ENCODE measurements at places on chromosomes 13 and 19. TPM values are rescaled to one million over a fixed set of nuclear protein-coding genes. Genes with fewer than 3 reads are reported as not detected.

DNA sequence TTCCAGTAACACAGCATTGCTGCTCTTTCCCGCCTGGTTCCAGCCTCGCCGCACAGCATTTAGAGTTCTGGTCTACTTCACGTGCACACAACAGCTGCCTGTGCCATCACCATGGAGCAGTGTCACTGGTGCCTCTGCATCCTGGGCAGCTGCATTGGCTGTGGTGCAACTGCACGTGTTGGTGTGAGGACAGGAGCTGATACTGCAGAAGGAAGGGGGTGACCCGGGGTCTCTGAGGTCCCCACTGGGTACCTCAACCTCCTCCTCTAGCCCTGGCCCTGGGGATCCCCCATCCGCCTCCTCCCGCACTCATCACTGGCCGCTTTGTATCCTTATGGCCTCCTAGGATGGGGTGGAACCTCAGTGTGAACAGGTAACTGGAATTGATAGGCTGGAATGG is 112.5 kb downstream of the SOX1 start:
- DNase-seq: no peak

DNA sequence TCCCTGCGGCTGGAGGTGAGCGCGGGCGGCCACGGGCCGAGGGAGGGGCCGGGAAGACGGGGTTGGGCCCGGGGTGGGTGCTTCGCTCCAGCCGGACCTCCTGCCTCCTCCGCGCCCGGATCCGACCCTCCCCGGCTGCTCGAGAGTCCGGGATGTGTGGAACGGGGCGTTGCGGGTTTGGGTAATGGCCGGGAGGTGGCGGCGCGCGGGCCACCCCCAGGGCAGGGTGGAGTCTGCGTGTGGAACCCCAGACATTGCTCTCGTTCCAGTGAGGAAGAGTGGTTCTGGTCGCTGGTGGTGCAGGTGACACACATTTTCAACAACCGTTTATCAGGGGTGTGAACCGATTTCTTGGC is 38.8 kb downstream of the ARHGEF7 start:
- DNase-seq: no peak

DNA sequence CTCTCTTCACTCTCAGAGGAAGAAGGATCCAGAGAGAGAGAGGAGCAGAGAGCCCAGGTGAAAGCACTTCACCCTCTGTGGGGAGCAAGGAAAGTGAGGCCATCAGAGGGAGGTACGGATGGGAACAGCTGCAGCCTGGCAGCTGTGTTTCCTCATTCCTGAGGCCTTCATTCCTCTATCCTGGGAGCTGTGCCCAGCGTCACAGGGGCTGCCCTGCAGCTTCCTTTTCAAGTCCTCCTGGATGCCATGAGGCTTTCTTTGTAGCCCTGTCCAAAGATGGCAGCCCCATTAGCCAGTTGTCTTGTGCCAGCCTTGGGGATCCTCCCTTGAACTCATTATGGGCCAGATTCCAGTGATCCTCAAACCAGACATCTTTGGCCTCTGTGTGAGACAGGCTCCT is 76.8 kb upstream of the PCDH8 start:
- peak; percentile 84 for DNase-seq

DNA sequence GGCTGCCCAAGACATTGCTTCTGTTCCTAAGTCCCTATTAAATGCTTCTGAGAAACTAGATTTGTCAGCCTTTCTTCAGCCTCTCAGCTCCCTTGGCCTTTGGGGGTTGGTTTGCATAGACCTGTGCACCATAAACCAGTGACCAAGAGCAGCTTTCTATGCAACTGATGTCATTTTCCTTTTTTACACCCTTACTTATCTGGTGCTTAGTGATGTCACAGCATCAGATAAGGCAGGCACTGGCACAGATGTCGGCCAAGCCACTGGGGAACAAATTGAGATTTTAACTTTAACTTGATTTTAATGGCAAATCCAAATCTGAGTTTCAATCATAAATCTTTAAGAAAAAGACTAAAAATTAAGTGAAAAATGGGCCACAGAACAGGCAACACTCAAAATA is 59.8 kb downstream of the RUBCNL start:
- no peak for DNase-seq

DNA sequence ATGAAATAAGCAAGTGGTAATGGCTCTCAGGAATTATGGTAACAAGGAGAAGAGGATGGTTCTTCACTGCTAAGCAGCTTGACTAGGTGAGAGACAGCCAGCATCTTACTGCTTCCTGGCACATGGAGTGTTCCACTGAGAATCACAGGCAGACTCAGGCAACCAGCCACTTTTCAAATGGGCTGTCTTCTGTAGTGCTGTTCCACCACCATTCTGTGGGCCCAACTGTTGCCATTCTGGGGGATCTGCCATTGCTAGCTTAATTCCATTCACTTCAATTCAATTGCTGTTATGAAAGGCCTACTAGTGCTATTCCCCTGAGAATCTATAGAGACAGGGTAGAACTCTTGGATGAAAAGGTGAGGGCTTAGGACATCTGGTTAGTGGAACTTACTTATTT is 341.9 kb downstream of the KCNRG start:
- DNase-seq: no peak

DNAJC15 gene
- total RNA-seq: 36.8 TPM

- no peak for DNase-seq
These were observed 233.3 kb upstream of the NBEA start for GRCh38 chr13:34708566-34709313.

- DNase-seq: no peak
These were observed 403.9 kb downstream of the LIG4 start for GRCh38 chr13:107811233-107812013.

DNA sequence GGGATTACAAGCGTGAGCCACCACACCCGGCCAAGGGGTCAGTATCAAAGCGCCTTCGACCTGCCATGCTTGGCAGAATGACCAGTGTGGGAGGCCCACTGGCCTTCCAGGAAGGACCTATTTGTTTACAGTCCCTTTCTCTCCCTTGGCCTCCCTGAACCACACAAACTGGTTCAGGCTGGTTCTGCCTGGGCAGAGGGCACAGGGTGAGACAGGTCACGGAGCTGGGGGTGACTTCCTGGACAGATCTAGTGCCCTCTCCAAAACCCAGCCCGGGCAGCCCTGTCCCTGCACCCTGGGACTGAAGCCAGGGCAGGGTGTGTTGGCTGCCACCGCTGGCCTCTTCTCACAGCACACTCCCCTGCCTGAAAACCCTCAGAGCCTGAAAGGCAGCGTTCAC is 11.3 kb downstream of the PLEKHF1 start:
- no peak for DNase-seq

GRCh38 chr13:42977219-42977659 is 14.8 kb downstream of the EPSTI1 start:
- no peak for DNase-seq

LRG1 gene
- total RNA-seq: not detected

- DNase-seq: peak; percentile 99
These were observed 1.4 kb upstream of the RAVER1 start for GRCh38 chr19:10334588-10335351.

GRCh38 chr13:19587635-19588300 is 26.4 kb upstream of the TPTE2 start:
- DNase-seq: no peak

- DNase-seq: no peak
These were observed 1895.6 kb upstream of the PRR20A start for GRCh38 chr13:55245005-55245644.

DNA sequence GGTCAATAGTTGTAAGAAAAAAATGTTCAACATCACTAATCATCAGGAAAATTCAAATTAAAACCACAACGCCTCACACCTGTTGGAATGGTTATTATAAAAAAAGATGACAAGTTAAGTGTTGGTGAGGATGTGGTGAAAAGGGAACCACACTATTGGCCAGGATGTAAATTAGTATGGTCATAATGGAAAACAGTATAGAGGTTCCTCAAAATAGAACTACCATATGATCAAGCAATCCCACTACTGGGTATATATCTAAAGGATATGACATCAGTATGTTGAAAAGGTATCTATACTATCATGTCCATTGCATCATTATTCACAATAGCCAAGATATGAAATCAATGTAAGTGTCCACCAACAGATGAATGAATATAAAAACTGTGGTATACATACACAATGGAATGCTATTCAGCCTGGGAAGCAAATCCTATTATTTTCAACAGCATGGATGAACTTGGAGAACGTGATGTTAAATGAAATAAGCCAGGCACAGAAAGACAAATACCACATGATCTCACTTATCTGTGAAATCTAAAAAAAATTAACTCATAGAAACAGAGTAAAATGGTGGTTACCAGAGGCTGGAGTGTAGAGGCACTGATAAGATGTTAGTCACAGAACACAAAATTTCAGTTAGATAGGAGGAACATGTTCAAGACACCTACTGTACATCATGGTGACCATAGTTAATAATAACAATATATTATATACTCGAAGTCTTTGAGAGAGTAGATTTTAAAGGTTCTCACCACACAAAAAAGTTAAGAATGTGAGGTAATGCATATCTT is 56.6 kb downstream of the TBC1D4 start:
- DNase-seq: no peak

- DNase-seq: no peak
These were observed 1.0 kb downstream of the HIF3A start for GRCh38 chr19:46297700-46298478.

DNA sequence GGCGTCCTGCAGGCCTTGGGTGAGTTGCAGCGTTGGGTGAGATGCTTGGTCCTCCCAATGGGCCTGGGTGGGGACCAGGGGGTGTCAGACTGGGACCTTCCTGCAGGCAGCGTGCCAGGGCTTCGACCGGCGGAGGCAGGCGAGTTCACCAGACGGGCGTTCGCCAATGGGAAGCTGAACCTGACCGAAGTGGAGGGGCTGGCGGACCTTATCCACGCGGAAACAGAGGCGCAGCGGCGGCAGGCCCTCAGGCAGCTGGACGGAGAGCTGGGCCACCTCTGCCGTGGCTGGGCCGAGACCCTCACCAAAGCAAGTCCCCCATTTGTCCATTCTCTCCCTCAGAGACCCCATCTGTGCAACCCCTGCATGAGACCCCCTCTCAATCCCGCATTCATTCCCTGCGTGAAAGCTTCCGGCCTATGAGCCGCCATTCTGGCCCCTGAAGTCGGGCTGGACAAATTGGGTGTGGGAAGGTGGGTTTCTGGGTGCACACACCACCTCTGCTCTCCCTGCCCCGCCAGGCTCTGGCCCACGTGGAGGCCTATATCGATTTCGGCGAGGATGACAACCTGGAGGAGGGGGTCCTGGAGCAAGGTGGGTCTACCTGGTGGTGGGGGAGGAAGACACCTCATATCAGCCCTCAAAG is 1.2 kb downstream of the GTPBP3 start:
- no peak for DNase-seq

COX6B2 gene
- total RNA-seq: not detected

- DNase-seq: no peak
These were observed 17.8 kb downstream of the ZNF507 start for GRCh38 chr19:32363175-32363574.

DNA sequence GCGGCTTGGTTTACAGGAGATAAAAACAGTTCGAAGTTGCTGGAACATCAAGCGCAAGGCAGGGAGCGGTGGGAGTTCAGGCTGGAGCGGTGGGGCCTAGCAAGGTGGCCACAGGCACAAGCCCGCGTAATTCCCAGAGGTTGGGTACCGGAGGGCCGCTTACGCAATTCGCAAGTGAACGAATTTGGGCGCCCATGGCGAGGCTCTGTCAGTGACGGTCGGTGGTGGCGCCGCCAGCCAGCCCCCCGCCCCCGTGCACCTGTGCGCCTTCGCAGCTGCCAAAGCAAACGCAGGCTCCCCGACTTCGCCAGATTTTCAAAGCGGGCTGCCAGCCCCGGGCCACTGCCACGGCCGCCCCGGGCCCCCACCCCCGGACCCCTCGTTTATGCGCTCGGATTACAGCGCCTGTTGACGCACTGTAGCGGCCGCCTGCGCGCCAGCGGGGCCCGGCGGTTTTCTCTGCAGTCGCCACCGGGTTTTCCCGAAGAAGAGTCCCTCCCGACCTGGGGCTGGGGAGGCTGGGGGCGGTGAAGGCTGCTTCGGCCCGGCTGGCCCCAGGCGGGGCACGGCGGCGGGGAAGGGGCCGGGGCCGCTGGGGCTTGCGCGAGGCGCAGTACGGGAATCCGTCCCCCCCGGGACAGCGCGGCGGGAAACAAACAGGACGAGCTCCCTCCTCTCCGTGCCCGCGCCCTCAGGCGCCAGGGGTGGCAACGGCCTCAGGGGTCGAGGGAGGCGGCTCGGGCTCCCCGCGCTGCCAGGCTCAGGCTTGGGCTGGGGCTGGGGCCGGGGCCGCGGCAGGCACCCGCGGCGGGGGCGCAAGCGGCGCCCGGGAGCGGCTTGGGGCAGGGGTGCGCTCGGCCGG is 709 bp downstream of the N4BP2L1 start:
- peak; percentile 9 for DNase-seq

F10 gene
- total RNA-seq: not detected

DNA sequence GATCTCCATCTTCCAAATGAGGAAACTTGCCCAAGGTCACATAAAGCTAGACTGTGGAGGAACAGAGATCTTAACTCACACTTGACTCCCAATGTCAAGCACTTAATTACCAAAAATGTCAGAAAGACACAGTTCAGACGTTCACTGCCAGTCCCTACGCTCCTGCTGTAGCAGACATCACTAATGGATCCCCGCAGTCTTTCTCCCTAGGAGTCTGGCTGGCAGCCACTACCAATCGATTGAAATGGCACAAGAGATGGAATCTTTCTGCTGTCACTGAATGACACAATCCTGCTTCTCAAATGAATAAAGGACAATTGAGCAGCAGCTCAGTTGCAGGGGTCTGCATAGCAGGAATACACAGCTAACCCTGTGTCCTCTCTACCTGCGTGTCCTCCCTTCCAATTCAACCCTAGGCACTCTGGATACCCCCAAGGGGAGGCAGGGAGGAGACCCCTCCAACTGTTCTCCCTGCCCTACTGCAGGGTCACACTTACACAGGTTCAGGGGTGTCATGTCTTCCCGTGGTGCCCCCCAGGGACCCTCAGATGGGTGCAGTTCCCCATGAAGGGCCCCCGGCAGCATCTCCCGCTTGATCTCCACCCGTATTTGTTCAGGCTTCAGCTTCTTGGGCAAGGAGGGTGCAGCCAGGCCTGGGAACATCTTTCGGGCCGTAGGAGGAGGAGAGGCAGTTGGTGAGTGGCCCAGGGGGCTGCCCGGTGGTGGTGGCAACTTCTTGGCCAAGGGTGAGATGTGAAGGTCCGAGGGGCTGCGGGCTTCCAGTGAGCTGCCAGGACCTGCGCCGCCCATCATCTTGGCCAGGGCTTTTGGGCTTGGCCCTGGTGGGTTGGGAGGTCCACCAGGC is 7.9 kb upstream of the AKAP8L start:
- no peak for DNase-seq

- DNase-seq: no peak
These were observed 9.9 kb upstream of the SERPINE3 start for GRCh38 chr13:51329606-51330005.

CCDC106 gene
- total RNA-seq: 1.3 TPM

Data from MG63 (cell line).